ENCODE measurements at places on chromosomes 16 and 17.

- DNase-seq, result peak; percentile 87
These were observed at the start of gene ITGA3 for GRCh38 chr17:50055426-50056216. TSS of gene ITGA3 (plus strand) at chr17:50056110. CDS start at chr17:50056440, 330 bp downstream.

DNA sequence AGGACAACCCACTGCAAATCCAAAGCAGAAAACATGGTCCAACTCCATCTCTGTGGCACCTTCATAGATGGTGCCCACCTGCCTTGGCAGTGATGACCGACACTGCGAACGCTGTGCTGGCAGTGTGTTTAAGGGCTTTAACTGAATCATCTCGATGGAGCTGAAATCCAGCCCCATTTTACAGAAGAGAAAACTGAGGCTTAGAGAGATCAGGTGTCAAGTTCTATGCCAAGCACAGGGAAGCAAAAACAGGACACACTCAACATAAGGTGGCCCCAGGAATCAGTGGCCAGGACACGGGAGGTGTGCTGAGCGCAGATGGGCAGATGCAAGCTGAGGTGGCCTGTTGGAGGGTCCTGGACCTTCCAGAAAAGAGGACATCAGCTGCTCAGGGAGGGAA is 10.7 kb upstream of the TCF25 start:
- DNase-seq, result no peak

DNA sequence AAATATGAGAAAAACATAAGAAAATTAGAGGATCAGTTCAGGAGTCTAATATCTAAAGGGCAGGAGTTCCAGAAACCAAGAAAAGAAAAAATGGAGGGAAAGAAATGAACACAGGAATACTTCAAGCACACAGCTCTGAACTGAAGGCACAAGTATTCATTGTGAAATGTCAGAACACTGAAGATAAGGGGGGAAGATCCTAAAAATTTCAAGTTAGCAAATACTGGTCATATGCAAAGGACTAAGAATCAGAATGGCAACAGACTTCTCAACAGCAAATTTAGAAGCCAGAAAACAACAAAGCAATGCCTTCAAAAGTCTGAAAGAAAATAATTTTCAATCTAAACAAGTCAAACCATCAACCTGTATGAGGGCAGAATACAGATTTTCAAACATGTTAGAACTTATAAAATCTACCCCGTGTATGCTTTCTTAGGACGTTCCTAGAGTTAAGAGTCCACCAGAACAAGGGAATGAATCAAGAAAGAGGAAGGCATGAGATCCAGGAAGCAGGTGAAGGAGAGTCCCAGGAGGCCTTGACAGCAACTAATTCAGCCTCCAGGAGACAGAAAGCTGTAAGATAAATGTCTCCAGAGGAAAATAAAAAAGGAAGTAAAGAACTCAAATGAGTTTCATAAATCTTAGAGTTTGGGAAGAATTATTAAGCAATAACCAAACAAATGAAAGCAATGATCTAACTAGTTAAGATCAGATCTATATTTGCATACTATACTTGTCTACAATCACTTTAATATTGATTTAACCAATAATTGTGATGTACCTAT is 2.8 kb downstream of the BRD7 start:
- no peak for DNase-seq

DNA sequence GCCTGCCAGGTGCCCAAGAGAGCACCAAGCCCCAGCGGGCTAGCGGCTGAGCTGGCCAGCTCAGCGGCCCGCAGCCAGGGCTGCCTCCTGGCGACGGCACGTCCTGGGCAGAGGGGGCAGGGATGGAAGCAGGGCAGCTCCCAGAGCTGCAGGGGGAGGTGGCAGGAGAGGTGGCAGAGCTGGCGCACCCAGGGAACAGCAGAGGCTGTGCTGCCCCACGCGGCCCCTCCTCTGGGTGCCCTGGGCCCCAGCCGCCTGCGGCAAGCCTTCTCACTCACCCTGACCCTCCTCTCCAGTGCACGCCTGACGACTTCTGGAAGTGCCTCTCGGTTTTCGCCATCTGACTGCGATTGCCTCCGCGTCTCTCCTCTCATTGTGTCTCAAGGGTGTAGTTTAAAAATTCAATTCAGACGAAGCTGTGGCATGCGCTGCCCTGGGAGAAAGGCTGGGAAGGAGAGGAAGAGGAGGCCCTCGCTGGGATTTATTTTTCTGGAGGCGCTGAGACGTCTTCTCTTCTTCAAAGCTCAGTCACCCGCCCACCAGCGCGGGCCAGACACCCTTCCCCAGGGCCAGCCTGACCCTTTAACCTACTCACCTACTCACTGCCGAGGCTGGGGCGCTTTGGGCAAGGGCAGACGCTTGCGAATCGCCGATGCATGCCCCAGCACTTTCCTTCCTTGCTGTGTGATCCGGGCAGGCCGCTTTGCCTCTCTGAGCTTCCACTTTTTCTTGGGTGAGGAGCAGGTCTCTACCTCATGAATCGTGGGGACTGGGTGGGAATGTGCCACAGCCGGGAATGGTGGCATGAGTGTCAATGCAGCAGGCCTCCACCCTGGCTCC is 24.9 kb downstream of the GSE1 start:
- peak; percentile 78 for DNase-seq

GRCh38 chr17:238964-239259 is 57.5 kb upstream of the DOC2B start:
- DNase-seq, result no peak
